Activated CD4-positive, alpha-beta memory T cell treated with anti-CD3 and anti-CD28 coated beads for 36 hours (primary cell): ENCODE measurements at places on chromosomes 2 and 18.

- no peak for DNase-seq
- H3K4me3 ChIP-seq, result no peak overlapping the region
- H3K36me3 ChIP-seq, result peaks cover 3% of the 10 kb centered on the region
- H3K27ac ChIP-seq, result no peak overlapping the region
Observed at GRCh38 chr2:42754776-42755140, 9.2 kb downstream of the OXER1 start.

DNA sequence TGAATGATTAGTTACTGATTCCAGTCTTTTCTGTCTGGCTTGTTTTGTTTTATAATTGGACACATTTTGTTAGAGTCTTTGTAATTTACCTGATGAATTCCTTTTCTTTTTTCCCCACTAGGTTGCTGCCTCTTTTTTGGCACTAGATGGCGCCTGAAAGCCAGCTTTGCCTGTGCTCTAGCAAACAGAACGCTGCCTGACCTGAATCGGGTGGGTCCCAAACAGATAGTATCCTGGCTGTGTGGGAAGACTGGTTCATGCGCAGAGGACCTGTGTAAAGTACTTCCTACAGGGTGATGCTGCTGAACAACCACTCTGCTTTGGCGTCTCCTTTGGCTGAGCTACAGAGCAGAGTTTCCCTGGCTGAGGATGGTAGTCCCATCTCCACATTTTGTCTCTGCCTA lies 288.2 kb downstream of the IKZF2 start:
- no peak overlapping the region for H3K27ac ChIP-seq
- peak; percentile 41 for DNase-seq
- no peaks in the 10 kb centered on the region for H3K27me3 ChIP-seq
- H3K4me1 ChIP-seq, result no peaks in the 10 kb centered on the region

GRCh38 chr2:215338883-215339679 lies 27.2 kb downstream of the ATIC start:
- H3K4me1 ChIP-seq, result no peaks in the 10 kb centered on the region
- H3K27me3 ChIP-seq, result no peaks in the 10 kb centered on the region
- no peak for DNase-seq
- no peak overlapping the region for H3K4me3 ChIP-seq
- no peak overlapping the region for H3K27ac ChIP-seq

DNA sequence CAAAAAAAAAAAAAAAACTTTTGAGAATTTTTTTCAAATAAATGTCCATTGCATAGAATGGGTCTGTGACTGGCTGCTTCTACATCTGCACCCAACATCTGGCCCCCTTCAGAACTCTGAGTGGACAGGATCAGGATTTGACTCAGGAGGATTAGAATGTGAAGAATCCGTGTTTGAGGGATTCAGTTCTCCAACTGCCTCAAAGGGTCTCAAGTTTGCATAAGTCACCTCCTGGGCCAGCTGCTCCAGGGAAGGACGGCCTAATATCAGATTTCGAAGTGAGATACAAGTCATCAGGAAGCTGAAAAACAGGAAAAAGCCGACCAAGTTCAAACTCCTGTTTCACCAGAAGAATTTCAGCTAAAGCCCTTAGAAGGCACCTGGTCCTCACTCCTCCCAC lies 10.9 kb downstream of the MAT2A start:
- H3K27me3 ChIP-seq, result no peaks in the 10 kb centered on the region
- H3K36me3 ChIP-seq, result peaks cover 35% of the 10 kb centered on the region
- H3K27ac ChIP-seq, result no peak overlapping the region
- H3K4me3 ChIP-seq, result no peak overlapping the region
- H3K4me1 ChIP-seq, result no peaks in the 10 kb centered on the region

- H3K36me3 ChIP-seq, result peaks cover 1% of the 10 kb centered on the region
- DNase-seq, result no peak
- H3K4me1 ChIP-seq, result peaks cover 16% of the 10 kb centered on the region
Observed at GRCh38 chr2:45962177-45962921, 310.9 kb downstream of the PRKCE start.

DNA sequence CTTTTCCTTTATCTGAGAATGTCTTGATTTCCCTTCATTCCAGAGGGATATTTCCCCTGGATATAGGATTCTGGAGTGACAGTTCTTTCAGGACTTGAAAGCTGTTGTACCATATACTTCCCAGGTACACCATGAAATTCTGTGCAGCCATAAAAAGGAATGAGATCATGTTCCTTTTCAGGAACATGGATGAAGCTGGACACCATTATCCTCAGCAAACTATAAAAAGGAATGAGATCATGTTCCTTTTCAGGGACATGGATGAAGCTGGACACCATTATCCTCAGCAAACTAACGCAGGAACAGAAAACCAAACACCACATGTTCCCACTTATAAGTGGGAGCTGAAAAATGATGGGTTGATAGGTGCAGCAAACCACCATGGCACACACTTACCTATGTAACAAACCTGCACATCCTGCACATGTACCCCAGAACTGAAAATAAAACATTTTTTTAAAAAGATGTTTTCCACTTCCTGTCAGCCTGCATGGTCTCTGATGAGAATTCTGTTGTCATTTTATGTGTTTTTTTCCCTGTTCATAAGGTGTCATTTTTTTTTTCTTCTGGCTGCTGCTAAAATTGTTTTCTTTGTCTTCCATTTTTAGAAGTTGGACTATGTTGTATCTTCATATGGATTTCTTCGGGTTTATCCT lies 133.3 kb downstream of the DNAH6 start:
- H3K36me3 ChIP-seq, result no peaks in the 10 kb centered on the region
- H3K4me3 ChIP-seq, result no peak overlapping the region
- no peaks in the 10 kb centered on the region for H3K27me3 ChIP-seq
- peaks cover 59% of the 10 kb centered on the region for H3K4me1 ChIP-seq

DNA sequence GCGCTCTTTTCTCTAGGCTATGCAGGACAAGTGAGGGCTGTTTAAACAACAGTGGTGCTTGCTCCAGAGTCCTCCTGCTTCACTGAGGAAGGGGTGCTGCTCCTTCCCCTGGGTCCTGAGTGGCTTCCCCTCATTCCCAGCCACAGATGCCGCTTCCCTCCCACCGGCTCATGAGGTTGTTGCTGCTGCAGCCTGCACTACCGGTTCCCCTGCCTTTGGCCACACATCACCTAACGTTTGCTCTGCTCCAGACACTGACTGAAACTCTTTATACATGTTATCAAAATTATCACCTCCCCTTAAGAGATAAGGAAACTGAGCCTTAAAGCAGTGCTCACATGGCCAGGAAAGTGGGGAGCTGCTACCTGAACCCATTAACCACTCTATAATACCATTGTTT lies 130.8 kb upstream of the LGALSL start:
- H3K27me3 ChIP-seq, result peaks cover 9% of the 10 kb centered on the region
- no peak overlapping the region for H3K27ac ChIP-seq
- H3K36me3 ChIP-seq, result no peaks in the 10 kb centered on the region
- no peak for DNase-seq

GRCh38 chr2:3146175-3146574 lies 231.4 kb downstream of the EIPR1 start:
- no peak overlapping the region for H3K27ac ChIP-seq
- H3K4me1 ChIP-seq, result no peaks in the 10 kb centered on the region
- no peaks in the 10 kb centered on the region for H3K27me3 ChIP-seq
- peaks cover 9% of the 10 kb centered on the region for H3K36me3 ChIP-seq
- DNase-seq, result no peak

GRCh38 chr2:219072741-219073250 lies 12.1 kb upstream of the IHH start:
- DNase-seq, result no peak
- H3K27ac ChIP-seq, result no peak overlapping the region
- H3K36me3 ChIP-seq, result peaks cover 6% of the 10 kb centered on the region
- H3K4me1 ChIP-seq, result no peaks in the 10 kb centered on the region

GRCh38 chr2:71532327-71532726 lies 79.0 kb downstream of the DYSF start:
- H3K27ac ChIP-seq, result no peak overlapping the region
- DNase-seq, result no peak
- peaks cover 26% of the 10 kb centered on the region for H3K27me3 ChIP-seq
- no peak overlapping the region for H3K4me3 ChIP-seq

- no peaks in the 10 kb centered on the region for H3K27me3 ChIP-seq
- no peak overlapping the region for H3K4me3 ChIP-seq
- DNase-seq, result no peak
- no peak overlapping the region for H3K27ac ChIP-seq
- H3K36me3 ChIP-seq, result no peaks in the 10 kb centered on the region
Observed at GRCh38 chr2:61816480-61817355, 37.1 kb downstream of the FAM161A start.

DNA sequence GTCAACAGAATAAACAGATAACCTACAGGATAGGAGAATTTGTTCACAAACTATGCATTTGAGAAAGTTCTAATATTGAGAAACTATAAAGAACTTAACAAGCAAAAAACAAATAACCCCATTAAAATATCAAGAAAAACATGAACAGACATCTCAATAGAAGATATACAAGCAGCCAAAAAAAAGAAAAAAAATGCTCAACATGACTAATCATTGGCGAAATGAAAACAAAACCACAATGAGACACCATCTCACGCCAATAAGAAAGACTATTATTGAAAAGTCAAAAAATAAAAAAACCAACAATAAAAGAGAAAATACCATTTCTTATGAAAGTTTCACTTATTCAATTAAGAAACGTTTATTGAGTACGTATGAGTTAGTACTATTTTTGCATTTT lies 800.5 kb downstream of the CBLN2 start:
- H3K27ac ChIP-seq, result no peak overlapping the region
- no peak for DNase-seq
- H3K36me3 ChIP-seq, result no peaks in the 10 kb centered on the region
- H3K27me3 ChIP-seq, result no peaks in the 10 kb centered on the region

DNA sequence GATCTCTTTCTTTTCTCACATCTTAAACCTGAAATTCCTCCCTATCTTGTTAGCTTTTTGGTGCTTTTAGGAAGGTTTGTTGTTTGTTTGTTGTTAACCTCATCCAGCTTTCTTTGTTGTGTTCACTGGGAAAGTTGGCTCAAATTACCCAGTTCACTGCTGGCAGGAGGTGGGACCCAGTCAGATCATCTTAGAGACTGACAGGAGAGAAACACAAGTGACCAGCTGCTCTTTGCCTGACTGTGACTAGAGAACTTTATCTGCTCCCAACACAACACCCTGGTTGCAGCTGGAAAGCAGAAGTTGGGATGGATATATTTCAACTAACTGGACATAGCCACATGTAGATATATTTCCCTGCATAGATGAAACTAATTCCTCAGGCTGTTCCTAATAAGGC lies 10.0 kb downstream of the MAPK4 start:
- no peaks in the 10 kb centered on the region for H3K36me3 ChIP-seq
- no peak overlapping the region for H3K4me3 ChIP-seq
- no peaks in the 10 kb centered on the region for H3K4me1 ChIP-seq
- H3K27me3 ChIP-seq, result peaks cover 16% of the 10 kb centered on the region
- DNase-seq, result no peak
- no peak overlapping the region for H3K27ac ChIP-seq

DNA sequence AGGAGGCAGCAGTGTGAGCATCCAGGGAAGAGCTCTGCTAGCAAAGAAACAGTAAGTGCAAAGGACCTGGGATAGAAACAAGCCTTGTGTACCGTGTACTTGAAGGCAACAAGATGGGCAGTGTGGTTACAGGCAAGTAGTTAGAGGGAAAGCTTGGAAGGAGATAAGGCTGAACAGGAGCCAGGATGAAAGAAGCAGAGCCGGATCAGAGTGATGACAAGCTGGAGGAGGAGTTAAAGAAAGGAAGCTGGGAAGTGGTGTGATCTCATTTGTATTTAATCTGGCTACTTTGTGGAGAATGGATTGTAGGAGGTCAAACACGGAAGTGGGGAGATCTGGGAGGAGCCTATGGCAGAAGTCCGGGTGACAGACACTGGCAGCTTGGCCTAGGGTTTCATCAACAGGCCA lies 44.7 kb upstream of the VPS54 start:
- peak overlapping the region; percentile 38 for H3K27ac ChIP-seq
- H3K36me3 ChIP-seq, result no peaks in the 10 kb centered on the region
- H3K4me3 ChIP-seq, result no peak overlapping the region
- no peaks in the 10 kb centered on the region for H3K27me3 ChIP-seq
- DNase-seq, result no peak
- H3K4me1 ChIP-seq, result peaks cover 29% of the 10 kb centered on the region

- H3K36me3 ChIP-seq, result no peaks in the 10 kb centered on the region
- no peaks in the 10 kb centered on the region for H3K4me1 ChIP-seq
- H3K4me3 ChIP-seq, result no peak overlapping the region
- DNase-seq, result no peak
- no peaks in the 10 kb centered on the region for H3K27me3 ChIP-seq
Observed at GRCh38 chr2:119240311-119241204, 16.9 kb downstream of the STEAP3 start.
